ENCODE measurements at places on chromosomes 5 and 9.

- peak; percentile 71 for DNase-seq
These were observed 155.3 kb upstream of the KLF4 start for GRCh38 chr9:107644733-107645463.

- no peak for DNase-seq
These were observed 1.4 kb upstream of the CEL start for GRCh38 chr9:133060417-133060841.

- no peak for DNase-seq
These were observed 154.8 kb upstream of the TBC1D2 start for GRCh38 chr9:98410185-98410697.

- no peak for DNase-seq
These were observed 324.6 kb upstream of the TYRP1 start for GRCh38 chr9:12368569-12368968.

DNA sequence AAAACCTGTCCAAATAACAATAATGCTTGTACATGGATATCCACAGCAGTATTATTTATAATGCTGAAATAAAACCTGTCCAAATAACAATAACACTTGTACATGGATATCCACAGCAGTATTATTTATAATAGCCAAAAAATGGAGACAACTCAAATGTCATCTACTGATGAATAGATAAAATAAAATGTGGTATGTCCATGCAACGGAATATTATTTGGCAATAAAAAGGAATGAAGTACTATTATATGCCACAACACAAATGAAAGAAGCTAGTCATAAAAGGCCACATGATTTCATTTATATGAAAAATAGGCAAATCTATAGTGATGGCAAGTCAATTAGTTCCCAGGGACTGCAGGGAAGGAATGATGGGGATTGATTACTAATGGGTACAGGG, 31.8 kb upstream of the GRAMD2B start:
- no peak for DNase-seq

DNA sequence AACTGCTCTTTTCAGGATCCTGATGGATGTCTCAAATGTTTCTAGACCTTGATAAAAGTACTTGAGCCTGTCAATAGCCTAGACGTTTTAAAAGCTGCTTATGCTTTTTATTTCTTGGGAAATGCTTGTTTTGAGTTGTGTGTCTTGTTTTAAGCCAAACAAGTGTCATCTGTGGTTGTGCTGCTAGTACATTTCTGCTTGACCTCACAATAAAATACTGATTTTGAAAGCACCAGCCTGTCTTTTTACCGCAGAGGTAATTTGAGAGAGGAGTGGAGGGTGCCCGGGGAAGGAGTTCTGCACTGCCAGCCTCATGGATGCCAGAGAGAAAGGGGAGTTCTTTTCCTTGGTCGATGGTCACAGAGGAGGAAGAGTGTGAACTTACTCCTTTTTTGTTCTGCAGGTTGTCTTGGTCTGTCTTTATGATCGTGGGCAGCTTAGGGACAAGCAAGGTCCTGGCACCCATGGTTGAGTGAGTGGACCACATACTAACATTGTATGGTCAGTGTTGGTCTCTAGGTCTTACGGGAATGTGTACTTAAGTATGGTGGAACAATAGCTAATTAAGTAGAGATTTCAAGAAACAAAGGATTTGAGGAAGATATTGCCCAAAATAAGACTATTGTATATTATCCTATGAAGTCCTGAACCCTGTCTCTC, 61.0 kb downstream of the TRIO start:
- no peak for DNase-seq

DNA sequence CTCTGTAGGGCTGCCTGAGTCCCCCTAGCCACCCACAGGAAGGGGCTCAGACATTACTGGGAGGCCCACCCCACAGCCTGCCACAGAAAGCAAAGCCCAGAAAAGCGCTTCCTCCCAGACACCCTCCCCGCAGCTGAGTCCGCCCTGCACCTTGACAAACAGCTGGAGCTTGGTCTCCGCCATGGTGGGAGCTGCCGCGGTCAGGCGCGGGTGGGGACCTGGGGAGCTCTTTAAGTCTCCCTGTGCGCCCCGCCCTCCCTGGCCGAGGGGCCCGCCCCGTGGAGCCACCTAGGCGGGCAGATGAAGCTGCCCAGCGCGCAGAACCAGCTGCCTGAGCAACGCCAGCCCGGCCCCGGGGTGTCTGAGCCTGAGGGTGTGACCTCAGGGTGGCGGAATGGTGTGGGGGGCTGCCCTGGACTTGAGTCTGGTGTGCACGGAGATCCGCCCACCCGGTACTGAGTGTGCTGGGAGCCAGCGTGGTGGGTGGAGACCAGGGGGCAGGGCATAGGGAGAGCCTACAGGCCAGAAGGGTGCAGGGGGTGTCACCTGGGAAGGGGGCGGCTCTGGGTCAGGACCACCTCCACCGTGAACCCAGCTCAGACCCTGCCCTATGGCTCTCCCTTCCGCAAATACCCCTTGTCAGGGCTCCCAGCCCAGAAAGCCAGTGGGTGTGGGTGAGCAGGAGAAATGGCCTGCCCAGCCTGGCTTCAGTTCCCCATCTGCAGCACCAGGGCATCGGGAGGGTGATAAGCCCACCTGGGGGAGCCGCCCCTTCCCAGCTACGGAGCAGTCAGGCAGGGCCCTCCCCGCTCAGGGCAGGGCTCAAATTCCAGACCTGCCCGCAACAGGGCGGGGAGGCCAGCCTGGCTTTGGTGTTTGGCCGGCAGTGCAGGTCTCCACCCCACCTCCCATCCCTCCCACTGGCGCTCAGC, at the start of gene CLIC3:
Gene CLIC3 (minus strand): TSS at position 208 of the 932 bp plus-strand sequence. CDS start 25 bp downstream, at position 183.
- DNase-seq, result no peak
